ENCODE measurements at places on chromosomes 3 and 15.

DNA sequence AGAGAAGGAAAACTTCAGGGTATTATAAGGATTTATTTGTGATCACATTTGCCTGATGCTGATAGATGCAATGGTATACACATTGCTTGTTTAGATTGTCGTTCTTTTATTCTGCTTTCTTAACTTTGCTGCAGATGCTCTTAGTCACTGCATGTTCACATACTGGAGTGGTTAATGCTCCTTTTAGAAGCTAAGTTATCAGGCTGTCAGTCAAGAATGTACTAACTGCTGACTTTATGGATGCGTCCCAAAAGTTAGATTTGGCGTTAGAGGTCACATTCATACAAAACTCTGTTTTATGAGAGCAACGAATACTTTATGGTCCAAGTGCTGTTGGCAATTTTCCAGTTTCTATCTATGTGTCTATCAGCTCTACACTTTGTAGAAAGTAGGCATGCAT, 160.7 kb downstream of the BBX start:
- no peak for DNase-seq

GRCh38 chr15:58453931-58454793, 22.4 kb downstream of the LIPC start:
- DNase-seq = no peak

DNA sequence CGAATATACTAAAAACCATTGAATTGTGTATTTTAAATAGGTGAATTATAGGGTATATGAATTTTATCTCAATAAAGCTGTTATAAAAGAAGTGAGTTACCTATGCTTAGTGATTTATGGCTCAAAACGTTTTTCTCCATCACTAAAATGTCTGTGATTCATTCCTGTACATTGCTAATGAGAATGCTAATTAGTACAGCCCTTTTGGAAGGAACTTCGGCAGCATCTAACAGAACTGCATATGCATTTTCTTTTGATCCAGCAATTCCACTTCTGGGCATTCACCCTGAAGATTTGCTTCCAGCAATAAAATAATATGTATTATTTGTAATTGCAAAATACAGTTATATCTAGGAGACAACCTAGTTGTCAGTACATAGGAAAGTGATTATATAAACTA, 53.6 kb downstream of the TCF12 start:
- DNase-seq = no peak

DNA sequence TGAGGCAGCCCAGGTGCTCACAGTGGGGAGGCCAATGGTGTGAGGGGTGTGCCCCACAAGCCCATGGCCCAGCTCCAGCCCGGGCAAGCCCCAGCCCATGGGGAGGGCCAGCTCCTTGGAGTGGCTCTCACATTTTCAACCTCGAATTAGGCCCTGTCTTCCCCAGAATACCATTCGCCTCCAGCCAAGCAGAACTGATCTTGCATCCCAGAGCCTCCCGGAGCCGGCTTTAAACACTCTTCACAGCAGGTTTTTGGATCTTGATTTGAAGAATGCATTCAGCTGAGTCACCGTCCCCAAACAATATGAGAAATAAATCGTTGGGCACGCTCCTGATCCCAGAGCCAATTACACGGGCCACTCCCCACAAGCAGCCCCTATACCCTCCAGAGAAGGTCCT, 23.7 kb downstream of the TPRA1 start:
- no peak for DNase-seq

- DNase-seq = peak; percentile 17
Observed at GRCh38 chr15:59797756-59798604, 108.9 kb upstream of the BNIP2 start.

DNA sequence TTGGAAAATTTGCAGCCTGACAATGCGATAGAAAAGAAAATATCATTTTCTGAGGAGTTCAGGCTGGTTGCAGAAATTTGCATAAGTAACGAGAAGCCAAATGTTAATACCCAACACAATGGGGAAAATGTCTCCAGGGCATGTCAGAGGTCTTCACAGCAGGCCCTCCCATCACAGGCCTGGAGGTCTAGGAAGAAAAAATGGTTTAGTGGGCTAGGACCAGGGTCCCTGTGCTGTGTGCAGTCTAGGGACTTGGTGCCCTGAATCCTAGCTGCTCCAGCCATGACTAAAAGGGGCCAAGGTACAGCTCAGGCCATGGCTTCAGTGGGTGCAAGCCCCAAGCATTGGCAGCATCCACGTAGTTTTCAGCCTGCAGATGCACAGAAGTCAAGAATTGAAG, 14.5 kb upstream of the AP4E1 start:
- no peak for DNase-seq

DNA sequence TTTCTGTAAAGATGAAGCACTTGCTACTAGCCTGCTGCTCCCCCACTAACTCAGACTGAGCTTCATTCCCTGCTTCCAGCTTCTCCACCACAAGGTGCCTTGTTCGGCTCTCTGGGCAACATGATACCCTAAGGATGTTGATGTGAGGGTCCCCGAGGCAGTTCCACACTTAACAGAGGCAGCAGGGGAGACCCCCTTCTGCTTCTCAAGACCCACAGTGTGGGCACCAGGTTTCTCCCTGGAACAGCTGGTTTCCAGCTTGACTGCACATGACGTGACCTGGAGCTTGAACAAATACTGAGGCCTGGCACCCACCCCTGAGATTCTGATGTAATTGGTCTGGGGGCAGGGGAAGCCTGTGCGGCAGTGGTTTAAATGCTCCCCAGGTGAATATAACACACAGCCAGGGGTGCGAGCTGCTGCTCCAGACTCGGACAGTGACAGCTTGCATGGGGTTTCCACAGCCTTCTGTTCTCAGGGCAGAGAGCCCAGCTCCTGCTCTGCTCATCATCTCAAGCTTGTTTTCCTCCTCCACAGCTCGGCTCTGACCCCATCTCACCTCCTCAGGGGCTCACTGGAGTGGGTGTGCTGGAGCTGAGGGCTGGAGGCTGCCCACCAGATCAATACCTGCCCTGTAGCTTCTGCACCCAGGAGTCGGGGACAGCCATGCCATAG, 95.0 kb upstream of the HACD2 start:
- no peak for DNase-seq

GRCh38 chr3:8576841-8577571, 67.6 kb downstream of the SSUH2 start:
- DNase-seq = no peak
